ENCODE measurements at places on chromosomes 7 and 10.

GRCh38 chr7:76179686-76180085 lies 22.0 kb upstream of the SRRM3 start:
- no peak for DNase-seq

DNA sequence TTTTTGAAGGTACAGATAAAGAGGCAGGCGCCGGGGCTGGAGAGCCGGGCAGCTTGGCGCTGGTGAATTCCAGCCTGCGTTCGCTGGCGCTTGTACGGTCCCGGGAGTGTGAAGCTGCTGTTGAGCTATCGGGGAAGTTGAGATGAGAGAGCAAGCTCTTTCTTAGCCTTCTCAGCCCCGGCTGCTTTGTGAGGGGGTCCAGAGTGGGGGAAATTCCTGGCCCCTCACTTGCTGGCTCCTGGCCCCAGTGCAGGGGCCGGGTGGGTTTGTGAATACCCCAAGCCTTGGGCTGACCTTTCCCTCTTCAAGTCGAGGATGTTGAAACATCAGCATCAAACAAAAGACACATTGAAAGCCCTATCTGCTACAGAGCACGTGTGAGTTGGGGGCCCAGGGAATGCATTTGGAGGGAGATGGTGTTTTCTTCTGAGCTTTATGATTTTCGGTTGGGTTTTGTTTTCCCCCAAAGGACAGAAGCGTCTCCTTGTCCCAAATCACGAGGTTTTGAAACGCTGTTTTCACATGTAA lies 2.7 kb downstream of the ZMIZ1 start:
- no peak for DNase-seq

GRCh38 chr10:114313866-114314265 lies 74.8 kb downstream of the VWA2 start:
- no peak for DNase-seq

DNA sequence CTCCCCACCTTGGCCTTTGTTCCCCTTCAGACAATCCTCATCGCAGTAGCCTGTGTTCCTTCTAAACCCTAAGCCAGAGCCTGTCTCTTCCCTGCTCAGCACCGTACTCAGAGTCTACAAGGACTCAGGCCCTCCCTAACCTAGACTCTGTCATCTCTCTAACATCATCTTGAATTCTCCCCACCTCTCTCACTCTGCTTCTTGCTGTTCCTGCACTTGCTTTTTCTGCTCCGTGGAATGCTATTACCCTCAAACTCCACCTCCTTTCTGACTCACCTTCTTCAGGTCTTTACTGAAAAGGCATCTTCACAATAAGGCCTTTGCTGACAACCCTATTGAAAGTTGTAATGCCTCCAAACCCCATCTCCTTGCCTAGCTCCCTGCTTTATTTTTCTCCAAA lies 141.0 kb downstream of the DKK1 start:
- no peak for DNase-seq

DNA sequence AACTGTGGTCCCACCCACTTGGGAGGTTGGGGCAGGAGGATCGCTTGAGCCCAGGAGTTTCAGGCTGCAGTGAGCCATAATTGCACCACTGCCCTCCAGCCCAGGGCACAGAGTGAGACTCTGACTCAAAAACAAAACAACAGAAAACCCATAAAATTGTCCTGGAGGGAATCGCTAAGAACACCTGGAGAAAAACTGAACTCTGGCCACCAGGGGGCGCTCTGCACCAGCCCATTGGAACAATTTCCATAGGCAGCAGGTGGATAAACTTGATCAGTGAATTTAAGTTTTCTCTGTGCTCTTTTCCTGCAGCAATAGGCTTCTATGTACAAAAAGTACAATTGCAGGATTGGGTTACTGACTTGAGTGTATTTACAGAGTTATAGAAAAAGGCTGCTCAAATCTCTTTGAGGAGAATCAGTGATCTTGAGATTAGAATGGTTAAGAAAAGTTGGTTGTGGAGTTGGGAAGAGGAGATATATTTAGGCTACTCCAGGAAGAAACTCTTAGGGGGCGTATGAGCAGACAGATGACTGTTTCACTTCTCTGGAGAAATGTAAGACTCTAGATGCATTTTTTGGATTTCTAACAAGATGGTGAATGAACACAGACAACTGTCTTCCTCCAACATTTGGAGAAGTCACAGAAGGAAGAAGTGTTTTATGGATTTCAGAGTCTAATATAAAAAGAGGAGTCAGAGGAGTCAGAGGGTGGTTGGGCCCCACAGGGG lies 274.9 kb upstream of the GALNT17 start:
- DNase-seq, result peak; percentile 73

- DNase-seq, result no peak
Measured at GRCh38 chr10:21385996-21386585, 139.4 kb downstream of the SKIDA1 start.

All from choroid plexus epithelial cell (primary cell).